ENCODE measurements at places on chromosomes 7 and 10.
A peak's percentile ranks its signal among the peaks of the same experiment; 100 is the strongest.

DNA sequence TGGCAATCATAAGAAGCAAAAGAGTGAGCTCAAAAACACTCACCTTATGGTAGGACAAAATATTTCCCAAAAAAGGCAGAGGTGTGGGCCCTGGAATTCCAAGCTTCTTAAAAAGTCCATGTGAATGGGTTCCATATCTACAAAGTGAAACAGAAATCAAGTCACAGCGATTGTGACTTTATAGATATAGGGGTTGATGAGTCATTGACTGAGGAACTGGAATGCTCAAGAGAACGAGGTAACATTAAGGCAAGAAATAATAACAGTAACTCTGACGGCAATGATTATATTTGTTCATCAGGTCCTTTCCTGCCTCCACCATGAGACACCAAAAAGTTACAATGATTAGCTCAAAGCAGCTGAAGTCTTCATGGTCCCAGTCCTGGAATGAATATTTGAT, 4.0 kb downstream of the CYP3A4 start:
- DNase-seq, result no peak

GRCh38 chr7:117146059-117146458, 176.8 kb downstream of the WNT2 start:
- no peak for DNase-seq

DNA sequence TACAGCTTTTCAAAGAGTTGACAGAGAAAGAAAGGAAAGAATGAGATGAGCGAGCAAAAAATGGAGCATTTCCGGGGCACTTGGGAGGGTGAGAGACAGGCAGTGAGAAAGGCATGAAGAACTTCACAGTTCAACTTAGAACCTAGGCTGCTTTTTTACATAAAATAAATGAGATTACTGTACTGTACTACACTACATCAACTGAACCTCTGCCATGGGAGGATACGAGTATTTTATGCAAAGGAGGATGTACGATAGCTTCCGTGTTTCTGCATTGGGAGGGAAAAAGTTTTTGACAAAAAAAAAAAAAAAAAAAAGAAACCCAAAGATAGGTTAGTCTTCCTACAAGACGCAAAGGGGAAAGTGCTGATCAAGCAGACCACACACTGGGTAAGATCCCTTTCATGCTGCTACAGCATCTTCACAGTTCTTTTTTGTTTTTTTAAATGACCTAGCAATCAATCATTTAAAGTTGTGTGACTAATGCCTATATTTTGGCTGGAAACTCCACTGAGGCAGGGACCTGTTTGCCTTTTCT, 88.0 kb downstream of the RAPGEF5 start:
- DNase-seq, result no peak

DNA sequence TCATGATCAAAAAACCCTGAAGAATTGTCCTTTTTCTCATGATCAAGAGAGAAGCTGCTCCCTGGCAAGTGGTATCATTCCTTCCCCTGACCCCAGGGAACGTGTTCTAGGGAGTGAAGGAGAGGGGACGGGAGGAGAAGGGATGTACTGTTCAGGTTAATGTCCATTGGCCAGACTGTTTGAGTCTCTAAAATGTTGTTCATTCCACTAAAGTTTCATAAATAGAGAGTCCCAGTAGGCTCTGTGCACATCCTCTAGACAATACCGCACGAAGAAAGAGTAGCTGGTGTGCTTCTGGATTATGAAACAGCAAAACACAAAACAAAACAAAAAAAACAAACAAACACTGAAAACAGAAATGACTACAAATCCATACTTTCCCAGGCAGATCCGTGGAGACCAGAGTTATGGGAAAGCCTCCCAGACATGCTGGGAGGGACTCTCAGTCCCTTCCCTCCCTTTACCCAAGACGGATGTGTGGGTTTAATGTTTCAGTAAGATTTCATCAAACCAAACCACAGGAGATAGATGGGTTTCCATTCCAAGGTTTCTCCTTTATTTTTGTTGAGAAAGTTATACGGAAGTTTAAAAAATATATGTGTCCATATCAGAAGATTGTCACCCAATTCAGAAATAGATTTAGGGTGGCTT, 66.5 kb upstream of the TNS3 start:
- DNase-seq, result peak; percentile 89

DNA sequence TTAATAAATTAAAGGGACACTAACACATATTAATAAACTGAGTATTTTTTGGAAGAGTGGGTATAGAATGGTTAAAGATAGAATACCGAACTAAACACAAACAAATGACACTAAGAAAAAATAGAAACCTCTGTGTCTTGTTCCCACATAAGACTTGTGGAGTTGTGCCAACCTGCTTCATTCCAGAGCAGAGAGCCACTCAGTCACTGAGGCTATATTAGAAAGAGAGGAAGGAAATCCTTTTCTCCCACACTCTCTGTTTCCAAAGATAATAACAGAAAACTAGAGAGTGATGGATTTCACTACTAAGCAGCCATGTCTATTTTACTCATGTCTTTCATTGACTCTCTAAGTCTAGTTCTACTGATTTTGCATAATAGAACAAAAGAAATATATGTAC, 26.0 kb downstream of the CTNNA3 start:
- no peak for DNase-seq

- no peak for DNase-seq
These were observed 93.0 kb upstream of the IL6 start for GRCh38 chr7:22633954-22634474.

GRCh38 chr7:27097686-27098577, 2.1 kb upstream of the HOXA1 start:
- DNase-seq, result peak; percentile 59

GRCh38 chr10:132588301-132589013, 50.9 kb downstream of the INPP5A start:
- DNase-seq, result no peak

DNA sequence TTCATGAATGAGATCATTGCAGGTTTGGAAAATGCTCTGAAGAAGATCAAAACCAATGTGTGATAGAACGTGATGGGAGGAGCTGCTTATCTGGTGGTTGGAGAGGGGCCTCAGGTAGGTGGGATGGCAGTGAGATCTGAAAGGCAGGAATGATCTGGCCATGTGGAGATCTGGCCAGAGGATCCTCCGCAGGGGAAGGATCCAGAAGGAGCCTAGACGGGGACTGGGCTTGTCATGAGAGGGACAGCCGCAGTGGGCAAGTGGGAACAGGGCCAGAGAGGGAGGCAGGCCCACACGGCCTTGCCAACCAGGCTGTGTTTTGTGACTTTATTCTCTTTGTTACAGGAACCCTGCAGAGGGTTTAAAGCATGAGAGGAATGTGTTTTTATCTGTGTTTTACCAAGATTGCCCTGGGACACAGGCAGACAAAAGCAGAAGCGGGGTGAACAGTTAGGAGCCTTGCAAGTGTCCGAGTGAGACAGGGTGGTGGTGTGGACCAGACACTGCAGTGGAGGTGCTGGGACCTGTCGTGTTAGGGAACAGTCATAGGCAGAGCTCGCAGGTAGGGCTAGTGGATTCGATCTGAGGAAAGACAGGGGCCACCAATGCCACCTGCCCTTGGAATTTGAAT, 66.6 kb downstream of the TLL2 start:
- DNase-seq, result no peak

GRCh38 chr7:157460721-157461120, 123.9 kb downstream of the DNAJB6 start:
- no peak for DNase-seq

Data from MCF 10A (cell line).